ENCODE measurements at places on chromosomes 1 and 21.
A peak's percentile ranks its signal among the peaks of the same experiment; 100 is the strongest.

- peaks cover 4% of the 10 kb centered on the region for H3K4me1 ChIP-seq
- no peak overlapping the region for H3K27ac ChIP-seq
- H3K27me3 ChIP-seq: no peaks in the 10 kb centered on the region
- H3K4me3 ChIP-seq: no peak overlapping the region
Observed at GRCh38 chr21:42142627-42143026, 71.5 kb downstream of the UMODL1 start.

GRCh38 chr21:35179990-35180540, 131.0 kb upstream of the RUNX1 start:
- DNase-seq: no peak
- H3K27ac ChIP-seq: no peak overlapping the region
- no peaks in the 10 kb centered on the region for H3K27me3 ChIP-seq
- no peaks in the 10 kb centered on the region for H3K4me1 ChIP-seq
- H3K36me3 ChIP-seq: no peaks in the 10 kb centered on the region

DNA sequence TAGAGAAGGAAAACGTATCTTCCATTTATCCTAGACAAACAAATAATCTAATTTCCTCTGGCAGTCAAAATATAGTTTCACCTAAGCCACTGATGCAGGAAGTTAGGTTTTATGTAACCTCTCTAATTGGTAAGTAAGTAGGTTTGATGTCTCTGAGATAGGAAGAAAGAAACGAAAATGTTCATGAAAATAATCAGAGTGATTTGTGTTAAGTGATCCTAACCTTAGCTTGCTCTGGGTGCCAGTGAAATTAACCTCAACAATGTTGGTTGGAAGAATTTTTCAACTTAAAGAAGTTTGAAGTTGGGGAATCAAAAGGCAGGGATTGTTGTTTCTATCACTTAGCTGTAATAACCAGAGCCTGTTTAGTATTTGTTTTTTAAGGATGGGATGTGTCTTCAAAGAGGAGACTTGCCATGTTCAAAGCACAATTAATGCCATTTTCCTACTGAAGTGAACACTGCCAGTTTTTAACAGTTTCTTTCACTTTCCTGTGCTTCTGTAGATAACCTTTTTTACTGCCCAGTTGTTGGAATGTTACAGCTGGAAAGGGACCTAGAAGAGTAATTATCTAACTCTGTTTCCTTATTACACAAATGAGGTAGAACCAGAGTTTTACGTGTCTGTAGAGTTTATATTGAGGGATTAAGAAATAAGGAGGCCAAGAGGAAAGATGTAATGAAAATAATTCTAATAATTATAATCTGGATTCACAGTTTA, 18.4 kb downstream of the HIPK1 start:
- no peak for DNase-seq
- peak overlapping the region; percentile 75 for H3K4me3 ChIP-seq
- H3K27ac ChIP-seq: peak overlapping the region; percentile 82
- no peaks in the 10 kb centered on the region for H3K27me3 ChIP-seq
- H3K36me3 ChIP-seq: peaks cover 20% of the 10 kb centered on the region

GRCh38 chr21:26148840-26149354, 21.7 kb downstream of the APP start:
- no peak overlapping the region for H3K27ac ChIP-seq
- H3K4me1 ChIP-seq: no peaks in the 10 kb centered on the region
- no peak overlapping the region for H3K4me3 ChIP-seq
- H3K36me3 ChIP-seq: no peaks in the 10 kb centered on the region

- no peak overlapping the region for H3K4me3 ChIP-seq
- no peaks in the 10 kb centered on the region for H3K27me3 ChIP-seq
- H3K36me3 ChIP-seq: no peaks in the 10 kb centered on the region
- H3K4me1 ChIP-seq: peaks cover 7% of the 10 kb centered on the region
- DNase-seq: no peak
- no peak overlapping the region for H3K27ac ChIP-seq
Observed at GRCh38 chr1:25695090-25695770, 78.6 kb downstream of the MAN1C1 start.

DNA sequence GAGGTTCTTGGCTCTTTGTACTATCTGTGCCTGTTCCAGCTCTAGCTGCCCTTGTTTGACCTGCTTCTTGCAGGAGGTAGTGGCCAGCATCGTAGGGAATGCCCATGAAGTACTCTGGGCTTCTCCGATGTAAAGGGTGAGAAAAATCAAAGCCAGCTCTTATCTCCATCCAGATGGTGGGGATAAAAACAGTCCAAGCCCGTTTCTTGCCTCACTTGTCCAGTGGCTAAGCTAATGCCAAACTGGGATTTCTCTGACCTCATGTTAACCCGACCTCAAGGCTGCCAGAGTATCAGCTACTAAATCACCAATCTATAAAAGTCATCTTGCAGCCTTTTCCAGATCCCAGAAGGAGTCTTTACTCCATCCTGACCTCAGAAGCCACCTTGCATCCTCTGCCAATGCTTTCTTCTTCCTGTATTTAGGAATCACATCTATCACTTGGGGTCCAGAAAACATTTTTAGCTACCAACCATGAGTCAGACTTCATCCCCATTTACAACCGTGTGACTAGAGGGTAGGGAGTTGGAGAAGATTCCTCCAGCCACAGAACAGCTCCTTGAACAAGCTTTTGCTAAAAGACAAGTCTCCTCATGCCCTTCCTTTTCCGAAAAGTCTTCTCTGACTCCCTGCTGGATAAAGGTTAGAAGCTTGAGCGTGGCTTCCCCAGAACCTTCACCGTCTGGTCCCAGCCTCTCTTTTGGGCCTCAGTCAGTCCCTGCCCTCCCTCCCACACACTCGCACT, 35.9 kb downstream of the KCNC4 start:
- no peak overlapping the region for H3K4me3 ChIP-seq
- H3K27me3 ChIP-seq: no peaks in the 10 kb centered on the region
- no peaks in the 10 kb centered on the region for H3K36me3 ChIP-seq
- H3K27ac ChIP-seq: no peak overlapping the region
- H3K4me1 ChIP-seq: no peaks in the 10 kb centered on the region

- no peaks in the 10 kb centered on the region for H3K4me1 ChIP-seq
- no peak for DNase-seq
- no peaks in the 10 kb centered on the region for H3K36me3 ChIP-seq
Observed at GRCh38 chr1:67850151-67850551, 16.9 kb upstream of the GNG12 start.

DNA sequence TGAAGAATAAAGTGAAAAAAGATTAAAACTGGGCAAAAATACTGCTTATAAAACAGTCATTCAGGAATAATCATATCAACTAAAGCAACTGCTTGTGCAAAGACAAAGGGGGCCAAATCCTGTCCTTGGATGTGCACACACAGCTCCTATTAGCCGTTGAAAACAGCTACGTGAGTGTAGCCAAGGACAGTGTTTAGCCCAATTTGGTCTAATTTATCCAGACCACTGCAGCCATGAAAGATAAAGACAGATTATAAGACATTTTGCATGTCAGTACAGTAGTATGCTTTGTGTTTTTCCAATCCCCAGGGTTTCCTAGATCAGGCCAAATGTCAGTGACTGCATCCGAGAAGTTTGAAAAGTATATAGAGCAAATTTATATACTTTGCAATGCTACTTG, 146.3 kb upstream of the PKN2 start:
- no peak overlapping the region for H3K4me3 ChIP-seq
- H3K27ac ChIP-seq: no peak overlapping the region
- no peak for DNase-seq
- H3K36me3 ChIP-seq: no peaks in the 10 kb centered on the region
- peaks cover 5% of the 10 kb centered on the region for H3K27me3 ChIP-seq
- H3K4me1 ChIP-seq: no peaks in the 10 kb centered on the region

DNA sequence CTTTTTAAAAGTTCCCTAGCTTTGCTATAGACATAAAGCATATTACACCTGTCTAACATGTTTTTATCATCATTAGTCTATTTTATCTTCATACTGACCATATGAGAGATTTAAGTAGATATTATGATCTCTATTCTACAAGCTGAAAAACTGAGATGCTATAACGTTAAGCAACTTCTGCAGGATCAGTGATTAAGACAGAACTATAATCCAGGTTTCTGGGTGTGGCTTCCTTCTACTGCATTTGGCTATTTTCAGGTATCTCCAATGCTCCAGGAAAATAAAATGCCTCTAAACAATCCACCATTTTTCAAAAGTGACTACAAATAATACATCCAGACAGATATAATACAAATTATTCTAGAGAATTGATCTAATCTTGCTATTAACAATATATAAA, 53.4 kb downstream of the RGS2 start:
- no peaks in the 10 kb centered on the region for H3K4me1 ChIP-seq
- no peaks in the 10 kb centered on the region for H3K27me3 ChIP-seq
- H3K4me3 ChIP-seq: no peak overlapping the region
- no peaks in the 10 kb centered on the region for H3K36me3 ChIP-seq
- DNase-seq: no peak

- no peaks in the 10 kb centered on the region for H3K27me3 ChIP-seq
- no peak overlapping the region for H3K4me3 ChIP-seq
- H3K27ac ChIP-seq: no peak overlapping the region
- no peak for DNase-seq
- no peaks in the 10 kb centered on the region for H3K36me3 ChIP-seq
- no peaks in the 10 kb centered on the region for H3K4me1 ChIP-seq
Observed at GRCh38 chr1:118862755-118863154, 125.4 kb downstream of the TBX15 start.

All from CD4-positive, CD25-positive, alpha-beta regulatory T cell (primary cell).